ENCODE measurements at places on chromosomes 6 and 20. TPM values are rescaled to one million over a fixed set of nuclear protein-coding genes. Genes with fewer than 3 reads are reported as not detected.

DNA sequence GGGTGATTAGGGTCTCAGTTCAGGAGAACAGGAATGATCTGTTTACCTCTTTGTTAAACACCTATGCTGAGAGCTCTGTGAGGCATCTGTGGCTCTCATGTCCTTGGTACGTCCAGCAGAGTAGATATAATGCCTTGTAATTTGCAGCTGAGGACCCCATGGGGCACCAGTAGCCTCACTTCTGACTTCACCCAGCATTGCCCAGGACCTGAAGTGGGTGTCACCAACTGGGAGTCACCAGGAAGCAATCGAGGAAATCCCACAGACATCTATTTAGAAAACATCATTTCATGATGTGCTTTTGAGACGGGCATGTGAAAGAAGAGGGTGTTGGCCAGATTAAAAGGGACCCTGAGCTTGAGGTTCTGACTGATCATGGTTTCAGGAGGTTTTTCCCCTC is 8.8 kb downstream of the EDN3 start:
- DNase-seq: no peak
- H3K27ac ChIP-seq: no peak overlapping the region
- H3K4me3 ChIP-seq: no peak overlapping the region
- no peaks in the 10 kb centered on the region for H3K36me3 ChIP-seq
- H3K4me1 ChIP-seq: no peaks in the 10 kb centered on the region

The KCNG1 gene
- 20.3 TPM for total RNA-seq

DNA sequence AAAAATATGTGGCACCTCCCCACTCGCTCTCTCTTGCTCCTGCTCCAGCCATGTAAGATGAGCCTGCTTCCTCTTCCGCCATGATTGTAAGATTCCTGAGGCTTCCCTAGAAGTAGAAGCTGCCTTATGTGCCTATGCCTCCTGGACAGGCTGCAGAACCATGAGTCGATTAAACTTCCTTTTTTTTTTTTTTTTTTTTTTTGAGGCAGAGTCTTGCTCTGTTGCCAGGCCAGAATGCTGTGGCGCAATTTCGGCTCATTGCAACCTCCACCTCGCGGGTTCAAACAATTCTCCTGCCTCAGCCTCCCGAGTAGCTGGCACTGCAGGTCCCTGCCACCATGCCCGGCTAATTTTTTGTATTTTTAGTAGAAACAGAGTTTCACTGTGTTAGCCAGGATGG is 112.5 kb downstream of the FAM217A start:
- H3K27ac ChIP-seq: no peak overlapping the region
- no peak overlapping the region for H3K4me3 ChIP-seq
- H3K4me1 ChIP-seq: no peaks in the 10 kb centered on the region
- DNase-seq: no peak

The CST2 gene
- not detected for total RNA-seq

DNA sequence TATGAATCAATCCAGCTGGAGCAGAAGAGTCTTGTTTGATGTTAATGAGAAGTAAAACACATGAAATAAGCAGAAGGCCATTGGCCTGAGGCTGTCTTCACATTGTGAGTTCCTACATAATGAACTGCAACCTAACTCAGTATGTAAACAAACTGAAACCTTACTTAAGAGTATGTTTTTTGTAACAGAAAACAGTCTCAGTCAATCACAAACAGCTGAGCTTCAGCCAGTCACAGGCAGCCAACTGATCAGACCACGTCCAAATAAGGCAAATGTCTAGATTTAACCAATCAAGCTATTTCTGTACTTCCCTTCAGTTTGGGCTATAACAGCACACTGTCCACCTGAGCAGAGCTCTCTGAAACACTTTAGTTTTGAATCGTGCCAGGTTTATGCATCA is 234.7 kb downstream of the TRDN start:
- H3K4me3 ChIP-seq: no peak overlapping the region
- no peaks in the 10 kb centered on the region for H3K36me3 ChIP-seq
- no peaks in the 10 kb centered on the region for H3K27me3 ChIP-seq

DNA sequence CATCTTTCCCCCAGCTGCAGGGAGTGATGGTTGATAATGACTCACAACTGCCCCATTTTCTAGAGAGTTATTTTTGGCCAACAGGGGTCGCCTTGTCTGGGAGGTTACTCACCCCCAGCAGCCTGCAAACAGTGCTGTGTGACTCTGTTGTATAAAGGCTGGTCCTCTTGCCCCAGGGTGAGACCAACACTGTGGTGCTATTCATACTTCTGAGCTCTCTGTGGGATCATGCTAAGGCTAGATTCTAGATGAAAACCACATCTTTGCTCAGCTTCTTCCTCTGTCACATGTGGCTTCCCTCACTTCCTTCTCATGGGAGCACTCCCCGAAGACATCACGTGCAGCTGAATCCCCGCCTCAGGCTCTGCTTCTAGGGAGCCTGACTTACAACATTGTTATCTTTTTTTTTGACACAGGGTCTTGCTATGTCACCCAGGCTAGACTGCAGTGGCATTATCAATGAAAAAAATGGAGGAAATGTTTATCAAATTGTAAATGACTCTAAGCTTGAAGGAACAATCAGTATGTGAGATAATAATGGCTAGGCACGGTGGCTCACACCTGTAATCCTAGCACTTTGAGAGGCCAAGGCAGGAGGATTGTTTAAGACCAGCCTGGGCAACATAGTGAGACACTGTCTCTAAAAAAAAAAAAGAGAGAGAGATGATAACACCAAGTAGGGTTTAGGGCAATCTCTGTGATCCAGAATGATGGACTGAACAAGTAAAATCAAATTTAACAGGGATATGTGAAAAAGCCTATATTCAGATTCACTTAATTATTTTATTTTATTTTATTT is 55.7 kb upstream of the SLC23A2 start:
- peak; percentile 67 for DNase-seq
- peaks cover 8% of the 10 kb centered on the region for H3K4me1 ChIP-seq
- H3K27ac ChIP-seq: no peak overlapping the region
- H3K36me3 ChIP-seq: no peaks in the 10 kb centered on the region

GRCh38 chr20:63067721-63068560 is 61.2 kb upstream of the BHLHE23 start:
- H3K36me3 ChIP-seq: no peaks in the 10 kb centered on the region
- H3K4me3 ChIP-seq: no peak overlapping the region
- no peaks in the 10 kb centered on the region for H3K4me1 ChIP-seq
- no peak for DNase-seq

GRCh38 chr6:119738425-119738824 is 388.9 kb upstream of the MAN1A1 start:
- H3K27me3 ChIP-seq: no peaks in the 10 kb centered on the region
- DNase-seq: no peak
- no peak overlapping the region for H3K4me3 ChIP-seq
- H3K36me3 ChIP-seq: no peaks in the 10 kb centered on the region

DNA sequence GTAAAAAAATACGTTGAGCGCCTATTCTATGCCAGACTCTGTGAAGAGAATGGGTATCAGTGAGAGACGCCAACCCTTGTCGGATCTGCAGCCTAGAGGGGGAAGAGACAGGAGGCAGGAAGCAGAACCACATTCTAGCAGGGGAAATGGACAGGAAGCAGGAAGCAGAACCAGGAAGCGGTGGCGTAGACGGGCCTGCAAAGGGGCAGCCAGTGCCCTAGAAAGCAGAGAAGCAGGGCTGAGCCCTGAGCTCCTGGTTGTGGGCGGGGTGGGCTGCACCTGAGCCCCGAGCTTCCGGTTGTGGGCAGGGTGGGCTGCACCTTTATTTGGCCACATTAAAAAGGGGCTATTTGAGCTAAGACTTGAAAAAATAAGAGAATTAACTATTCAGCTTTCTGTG is 71.9 kb downstream of the FAM120B start:
- no peaks in the 10 kb centered on the region for H3K27me3 ChIP-seq
- DNase-seq: no peak
- no peak overlapping the region for H3K4me3 ChIP-seq
- H3K4me1 ChIP-seq: no peaks in the 10 kb centered on the region

DNA sequence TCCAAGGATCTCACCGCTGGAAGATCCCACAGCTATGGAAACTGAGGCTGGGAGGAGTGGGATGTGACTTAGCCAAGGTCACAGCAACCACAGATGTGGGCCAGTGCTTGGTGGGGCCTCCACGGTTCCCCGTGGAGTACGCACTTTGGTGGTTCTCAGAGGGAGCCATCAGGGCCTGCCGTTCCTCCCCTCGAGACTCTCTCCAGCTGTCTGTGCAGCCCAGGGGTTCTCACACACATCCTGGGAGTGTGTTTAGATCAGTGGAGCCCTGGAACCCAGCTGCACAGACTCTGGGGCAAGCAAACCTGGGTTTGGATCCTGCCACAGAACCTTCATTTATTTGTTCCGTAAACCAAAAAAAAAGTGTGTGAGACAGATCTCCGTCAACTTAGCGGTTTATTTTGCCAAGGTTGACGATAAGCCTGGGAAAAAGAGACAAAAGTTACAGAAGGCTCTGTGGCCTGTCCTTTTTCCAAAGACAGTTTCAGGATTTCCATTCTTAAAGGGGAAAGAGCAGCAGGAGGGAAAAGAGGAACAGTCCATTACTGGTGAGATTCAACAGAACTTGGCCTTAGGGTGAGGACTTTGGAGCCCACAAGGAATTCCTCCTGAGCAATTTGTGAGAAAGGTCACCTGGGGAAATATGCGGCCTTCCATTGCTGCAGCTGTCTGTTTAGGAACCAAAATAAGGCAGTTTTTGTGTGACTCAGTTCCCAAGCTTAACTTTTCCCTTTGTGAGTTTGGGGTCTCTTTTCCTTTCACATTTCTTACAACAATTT is 13.6 kb upstream of the MYMX start:
- H3K4me3 ChIP-seq: no peak overlapping the region
- no peak for DNase-seq
- no peaks in the 10 kb centered on the region for H3K4me1 ChIP-seq
- H3K27me3 ChIP-seq: no peaks in the 10 kb centered on the region
- H3K27ac ChIP-seq: no peak overlapping the region
- H3K36me3 ChIP-seq: no peaks in the 10 kb centered on the region

DNA sequence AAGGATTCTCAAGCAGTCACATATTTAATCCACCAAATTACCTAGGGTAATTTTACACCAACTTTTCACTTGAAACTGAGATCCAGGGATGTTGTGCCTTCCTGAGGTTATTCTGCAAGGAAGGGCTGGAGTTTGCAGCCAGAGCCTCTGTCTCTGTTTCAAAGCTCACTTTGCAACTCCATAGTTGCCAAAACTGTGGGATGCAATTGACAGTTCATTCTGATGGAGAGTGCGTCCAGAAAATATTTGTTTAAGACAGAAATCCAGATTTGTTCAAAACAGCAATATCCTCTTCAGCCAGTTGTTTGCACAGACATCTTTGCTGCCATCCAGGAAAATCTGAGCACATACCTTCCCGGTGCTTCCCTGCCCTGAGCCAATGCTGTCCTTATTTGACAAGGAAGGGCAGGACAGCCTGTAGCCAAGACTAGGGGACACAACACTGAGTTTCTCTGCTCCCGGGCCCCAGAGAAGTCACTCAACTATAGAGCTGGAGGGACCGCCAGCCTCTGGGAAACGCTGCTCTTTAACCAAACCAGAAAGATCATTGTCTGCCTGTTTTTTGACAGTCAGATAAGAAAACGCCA is 297.4 kb downstream of the HIVEP2 start:
- no peak for DNase-seq
- H3K4me1 ChIP-seq: no peaks in the 10 kb centered on the region
- H3K27me3 ChIP-seq: no peaks in the 10 kb centered on the region

DNA sequence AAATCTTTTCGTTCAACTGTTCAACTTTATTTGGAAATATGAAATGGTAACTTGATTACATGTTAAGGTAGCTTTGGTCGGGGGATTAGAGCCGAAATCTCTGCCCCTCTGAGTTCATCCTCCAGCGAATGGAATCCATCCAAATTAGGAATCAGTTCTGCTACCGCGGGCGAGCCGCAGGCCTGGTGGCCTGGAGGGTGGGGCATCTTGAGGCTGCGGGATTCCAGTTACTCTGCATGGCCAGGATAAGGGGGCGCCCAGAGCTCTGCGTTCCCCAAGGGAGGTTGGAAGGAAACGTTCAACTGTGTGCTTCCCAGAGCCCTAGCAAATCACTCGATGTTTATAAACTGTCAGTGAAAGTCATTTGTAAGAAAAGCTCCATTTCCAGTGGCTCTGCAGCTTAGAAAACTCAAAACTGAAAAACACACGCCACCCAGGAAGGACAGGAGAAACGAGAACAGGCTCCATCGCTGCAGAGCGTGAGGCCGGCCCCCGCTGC is 262.2 kb downstream of the TAF4 start:
- H3K27me3 ChIP-seq: no peaks in the 10 kb centered on the region
- H3K36me3 ChIP-seq: no peaks in the 10 kb centered on the region
- no peak for DNase-seq
- H3K27ac ChIP-seq: no peak overlapping the region
- no peaks in the 10 kb centered on the region for H3K4me1 ChIP-seq
- no peak overlapping the region for H3K4me3 ChIP-seq

The FAXC gene
- not detected for total RNA-seq

GRCh38 chr6:170456886-170457698 is 96.0 kb downstream of the PSMB1 start:
- peaks cover 10% of the 10 kb centered on the region for H3K4me1 ChIP-seq
- H3K27ac ChIP-seq: no peak overlapping the region
- peaks cover 19% of the 10 kb centered on the region for H3K27me3 ChIP-seq
- no peaks in the 10 kb centered on the region for H3K36me3 ChIP-seq
- no peak overlapping the region for H3K4me3 ChIP-seq

The MTFR2 gene
- 4.0 TPM for total RNA-seq

DNA sequence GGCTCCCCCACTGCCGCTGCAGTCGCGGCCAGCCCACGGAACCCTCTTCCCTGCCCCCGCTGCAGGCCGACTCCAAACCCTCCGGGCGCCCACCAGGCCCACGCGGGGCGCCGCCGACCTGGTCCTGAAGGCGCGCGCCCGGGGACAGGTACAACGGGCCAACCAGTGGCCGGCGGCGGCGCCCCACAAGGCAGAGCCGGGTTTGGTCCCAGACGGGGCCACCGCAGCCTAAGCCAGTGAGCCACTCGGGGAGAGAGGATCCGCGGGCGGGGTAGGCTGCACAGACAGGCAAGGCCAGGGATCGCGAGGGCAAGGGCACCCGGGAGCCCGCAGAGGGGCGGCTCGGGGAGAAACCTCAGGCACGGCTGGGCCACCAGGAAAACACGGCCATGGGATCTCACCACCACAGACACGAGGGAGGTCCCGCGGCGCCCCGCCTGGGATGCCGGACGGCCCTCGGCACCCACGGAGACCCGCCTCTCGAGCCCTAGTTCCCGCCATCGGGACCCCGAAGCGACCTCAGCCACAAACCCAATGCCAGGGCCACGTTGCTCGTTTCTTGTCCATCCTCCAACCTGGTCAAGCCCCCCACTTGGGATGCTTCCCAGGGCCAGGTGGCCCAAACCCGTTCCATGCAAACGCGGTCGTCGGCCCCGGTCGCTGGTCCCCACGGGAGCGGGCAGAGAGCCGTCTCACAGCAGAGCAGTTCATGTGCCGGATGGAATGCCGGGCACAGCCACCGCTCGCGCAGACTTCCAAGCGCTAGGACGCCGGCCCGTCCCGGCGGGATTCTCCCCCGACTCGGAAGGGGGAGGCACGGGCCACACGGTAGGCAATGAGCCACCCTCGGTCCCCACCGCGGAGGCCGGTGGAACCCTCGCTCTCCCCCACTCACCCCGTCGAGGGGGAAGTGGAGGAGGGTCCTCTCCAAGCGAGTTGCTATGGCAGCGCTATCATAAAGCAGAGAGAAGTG is 1956.6 kb upstream of the DEFB115 start:
- no peaks in the 10 kb centered on the region for H3K27me3 ChIP-seq
- H3K4me3 ChIP-seq: no peak overlapping the region
- H3K4me1 ChIP-seq: no peaks in the 10 kb centered on the region
- DNase-seq: no peak

- H3K27me3 ChIP-seq: no peaks in the 10 kb centered on the region
- H3K36me3 ChIP-seq: no peaks in the 10 kb centered on the region
- no peak for DNase-seq
- no peak overlapping the region for H3K27ac ChIP-seq
- no peak overlapping the region for H3K4me3 ChIP-seq
- no peaks in the 10 kb centered on the region for H3K4me1 ChIP-seq
Measured at GRCh38 chr6:91042656-91043055, 455.8 kb upstream of the MAP3K7 start.
